ENCODE measurements at places on chromosomes 2 and 18. TPM values are rescaled to one million over a fixed set of nuclear protein-coding genes. Genes with fewer than 3 reads are reported as not detected.

GKN1 gene
- total RNA-seq: not detected

VRK2 gene
- total RNA-seq: 15.0 TPM

C2orf42 gene
- 21.9 TPM for total RNA-seq

GAD1 gene
- total RNA-seq: not detected

GRCh38 chr2:181224866-181225265, 232.3 kb upstream of the ITGA4 start:
- no peaks in the 10 kb centered on the region for H3K4me1 ChIP-seq
- no peak overlapping the region for H3K4me3 ChIP-seq
- H3K36me3 ChIP-seq: no peaks in the 10 kb centered on the region
- DNase-seq: no peak
- no peak overlapping the region for H3K27ac ChIP-seq
- H3K27me3 ChIP-seq: no peaks in the 10 kb centered on the region

Measured in osteocyte (in vitro differentiated cells).